Calu3 (cell line): ENCODE measurements at places on chromosomes 3 and 15. TPM values are rescaled to one million over a fixed set of nuclear protein-coding genes. Genes with fewer than 3 reads are reported as not detected.

The CIB2 gene
- 15.1 and 15.7 TPM in 2 replicates for total RNA-seq

DNA sequence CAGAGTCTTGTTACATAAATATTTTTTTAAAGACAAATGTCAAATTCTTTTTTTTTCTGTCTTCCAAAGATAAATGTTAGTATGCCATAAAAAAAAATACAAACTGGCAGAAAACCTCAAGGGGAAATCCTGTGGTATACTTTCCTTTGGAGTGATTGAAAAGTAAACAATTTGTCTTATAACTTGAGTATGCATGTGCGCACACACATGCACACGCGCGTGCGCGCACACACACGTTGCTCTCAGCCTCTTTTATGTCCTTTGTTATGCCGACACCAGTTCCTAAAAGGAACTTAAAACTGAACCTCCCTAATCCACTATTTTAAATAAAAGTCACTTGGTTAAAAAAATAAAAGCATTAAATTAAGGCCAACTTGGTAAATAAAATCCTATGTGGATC is 58.1 kb downstream of the TGFBR2 start:
- H3K27ac ChIP-seq: no peak overlapping the region
- peaks cover 50% of the 10 kb centered on the region for H3K36me3 ChIP-seq
- DNase-seq: no peak
- H3K4me3 ChIP-seq: no peak overlapping the region

- no peak overlapping the region for H3K4me3 ChIP-seq
- no peak overlapping the region for H3K27ac ChIP-seq
- DNase-seq: no peak
- H3K36me3 ChIP-seq: no peaks in the 10 kb centered on the region
Measured at GRCh38 chr15:28002867-28003266, 96.2 kb downstream of the OCA2 start.

DNA sequence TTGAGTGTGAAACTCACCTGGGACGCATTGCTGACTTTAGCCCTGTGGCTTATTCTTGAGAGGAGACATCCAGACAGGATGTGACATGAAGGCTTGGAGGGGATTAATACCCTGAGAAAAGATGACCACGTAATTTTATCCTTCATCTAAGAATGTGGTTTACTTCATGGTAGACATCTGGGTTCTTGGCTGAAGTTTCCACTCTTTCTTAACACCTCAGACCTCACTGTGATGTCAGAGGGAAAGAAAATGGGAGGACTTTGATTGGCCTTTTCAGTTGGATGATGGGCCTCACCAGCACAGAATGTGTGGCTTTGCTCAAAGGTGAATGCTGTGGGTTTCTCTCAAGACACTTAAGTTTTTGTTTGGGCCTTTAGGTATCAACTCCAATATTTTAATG is 16.5 kb downstream of the GORASP1 start:
- H3K4me3 ChIP-seq: no peak overlapping the region
- no peaks in the 10 kb centered on the region for H3K27me3 ChIP-seq
- no peak overlapping the region for H3K27ac ChIP-seq
- no peaks in the 10 kb centered on the region for H3K36me3 ChIP-seq
- no peaks in the 10 kb centered on the region for H3K4me1 ChIP-seq
- DNase-seq: no peak
